Sigmoid colon (tissue), 7 donors: ENCODE measurements at places on chromosomes 1 and 21. TPM values are rescaled to one million over a fixed set of nuclear protein-coding genes. Genes with fewer than 3 reads are reported as not detected.

The ACOT7 gene
- 26.5 TPM for total RNA-seq

- H3K4me1 ChIP-seq = no peaks in the 10 kb centered on the region
- no peak overlapping the region for H3K27ac ChIP-seq
- peak; percentile 70 for DNase-seq
- H3K4me3 ChIP-seq = no peak overlapping the region
Observed at GRCh38 chr1:66996018-66996682, 57.8 kb downstream of the SLC35D1 start.

DNA sequence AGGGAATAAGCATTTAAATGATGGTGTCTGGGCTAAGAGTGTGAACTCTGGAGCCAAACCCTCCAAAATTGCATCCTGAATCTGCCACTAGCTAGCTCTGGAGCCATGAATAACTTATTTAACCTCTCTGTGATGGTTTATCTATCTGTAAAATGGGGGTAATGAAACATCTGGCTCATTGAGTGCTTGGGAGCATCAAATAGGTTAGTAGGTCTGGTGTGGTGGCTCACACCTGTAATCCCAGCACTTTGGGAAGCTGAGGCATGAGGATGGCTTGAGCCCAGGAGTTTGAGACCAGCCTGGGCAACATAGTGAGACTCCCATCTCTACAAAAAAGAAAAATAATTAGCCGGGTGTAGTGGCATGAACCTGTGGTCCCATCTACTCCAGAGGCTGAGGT lies 42.8 kb downstream of the KIF1B start:
- no peaks in the 10 kb centered on the region for H3K27me3 ChIP-seq
- no peak for DNase-seq

GRCh38 chr1:186958520-186958919 lies 129.8 kb downstream of the PLA2G4A start:
- DNase-seq = no peak
- no peak overlapping the region for H3K4me3 ChIP-seq
